ENCODE measurements at places on chromosomes 2 and 18.

GRCh38 chr2:31205613-31206012 lies 11.7 kb downstream of the CAPN14 start:
- no peak for DNase-seq

DNA sequence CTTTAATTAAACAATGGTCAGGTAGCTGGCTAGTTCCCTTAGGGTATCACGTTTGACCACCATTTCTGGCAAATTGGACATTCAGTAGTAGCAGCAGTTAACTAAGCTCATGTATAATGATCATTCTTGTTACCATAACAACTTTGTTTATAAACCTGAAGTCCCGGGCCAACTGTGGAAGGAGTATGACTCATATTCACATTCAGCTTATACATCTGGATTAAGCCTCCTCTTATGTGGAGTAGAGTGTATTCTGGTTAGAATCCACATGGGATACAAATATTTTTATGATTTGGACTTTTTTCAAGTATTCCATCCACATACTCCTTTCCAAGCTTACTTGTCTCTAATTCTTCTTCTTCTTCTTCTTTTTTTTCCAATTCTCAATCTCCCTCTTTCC lies 70.3 kb upstream of the ZSWIM2 start:
- DNase-seq, result no peak

DNA sequence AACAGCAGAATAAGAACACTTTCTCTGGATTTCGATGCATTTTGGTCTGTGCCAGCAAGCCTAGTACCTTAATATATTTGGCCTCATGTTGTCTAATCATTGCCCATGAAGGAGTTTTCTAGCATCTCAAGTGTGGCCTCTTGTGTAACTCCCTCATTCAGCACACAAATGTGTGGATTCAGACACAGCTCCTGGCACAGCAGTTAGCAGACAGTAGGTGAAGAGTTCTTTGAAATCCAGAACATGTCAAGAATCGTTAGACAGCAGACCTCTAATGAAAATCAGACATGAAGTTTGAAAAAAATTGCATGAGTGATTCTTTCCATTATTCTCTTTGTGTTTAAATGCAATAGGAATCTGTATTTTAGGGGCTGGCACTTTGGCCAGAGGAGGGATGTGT lies 177.0 kb downstream of the FMNL2 start:
- DNase-seq, result no peak

GRCh38 chr2:145155196-145155595 lies 635.3 kb upstream of the ZEB2 start:
- no peak for DNase-seq

DNA sequence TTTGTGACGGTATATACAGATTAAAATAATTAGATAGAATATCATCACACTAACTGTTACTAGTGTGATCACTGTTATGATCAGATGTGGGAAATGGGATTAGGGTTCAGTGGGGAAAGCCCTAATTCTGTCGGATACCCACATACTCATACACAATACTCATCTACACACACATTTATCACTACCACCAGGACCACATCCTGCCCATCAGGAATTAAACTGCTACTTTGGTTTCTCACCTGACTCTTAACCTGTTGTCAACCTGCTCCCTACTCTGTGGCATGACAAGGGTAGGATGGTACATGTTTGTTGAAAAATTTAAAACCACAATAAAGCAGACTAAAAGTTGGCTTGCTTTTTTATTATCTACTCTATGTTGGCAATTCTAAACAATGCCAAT lies 24.8 kb upstream of the CYP26B1 start:
- DNase-seq, result no peak

DNA sequence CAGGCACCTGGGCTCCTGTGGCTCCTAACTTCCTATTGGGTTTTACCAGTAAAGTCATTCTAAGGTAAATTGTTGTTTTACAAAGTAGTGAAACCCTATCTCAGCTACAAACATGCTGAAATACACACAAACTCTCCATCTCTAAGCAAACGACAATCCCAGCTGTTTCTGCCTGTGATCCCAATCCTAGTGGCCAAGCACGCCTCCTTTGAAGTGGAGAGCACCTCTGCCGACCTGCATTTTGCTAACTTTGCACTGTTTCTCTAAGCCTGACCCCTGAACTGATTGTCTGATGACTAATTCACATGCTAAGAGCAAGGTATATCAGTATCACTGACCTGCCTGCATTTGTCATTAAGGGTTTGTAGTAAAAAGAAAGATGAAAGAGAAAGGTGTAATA lies 124.3 kb downstream of the PAX3 start:
- DNase-seq, result no peak

- DNase-seq, result no peak
These were observed 153.4 kb upstream of the CCDC150 start for GRCh38 chr2:196486146-196486545.

- DNase-seq, result no peak
These were observed 32.3 kb downstream of the SLC9A4 start for GRCh38 chr2:102505290-102505689.

DNA sequence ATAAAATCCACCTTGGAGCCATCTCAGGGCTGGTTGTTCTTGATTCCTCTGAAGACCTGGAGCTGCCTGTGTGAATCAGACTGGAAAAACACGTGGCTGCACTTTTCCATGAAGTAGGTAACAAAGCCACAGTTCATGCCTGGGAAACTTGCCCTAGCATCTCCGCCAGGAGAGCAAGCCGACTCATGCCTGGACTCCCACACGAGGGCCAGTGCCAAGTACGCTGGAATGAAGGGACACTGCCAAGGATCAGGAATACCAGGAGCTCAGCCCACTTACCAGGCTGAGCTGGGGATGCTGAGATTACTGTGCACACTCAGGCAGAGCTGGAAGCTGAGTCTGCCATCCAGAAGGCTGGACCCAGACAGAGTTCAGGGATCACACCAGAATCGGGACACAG lies 10.9 kb upstream of the FHL2 start:
- DNase-seq, result no peak

GRCh38 chr2:59093571-59093970 lies 852.4 kb upstream of the FANCL start:
- no peak for DNase-seq

DNA sequence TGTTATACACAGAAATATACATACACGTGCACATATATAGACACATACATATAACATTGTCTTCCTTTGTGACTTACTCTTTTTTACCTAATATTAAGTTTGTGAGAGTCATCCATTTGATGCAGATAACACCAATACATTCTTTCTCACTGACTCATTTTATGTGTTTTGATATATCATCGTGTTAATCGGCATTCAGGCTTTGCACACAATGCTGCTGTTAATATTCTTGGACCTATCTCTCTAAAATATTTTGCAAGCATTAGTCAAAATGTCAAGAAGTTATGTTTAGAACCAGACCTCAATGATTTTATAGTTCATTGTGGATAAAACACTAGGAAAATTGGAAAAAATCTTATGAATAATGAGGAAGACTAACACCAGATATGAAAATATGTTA lies 441.1 kb downstream of the LRATD1 start:
- no peak for DNase-seq

DNA sequence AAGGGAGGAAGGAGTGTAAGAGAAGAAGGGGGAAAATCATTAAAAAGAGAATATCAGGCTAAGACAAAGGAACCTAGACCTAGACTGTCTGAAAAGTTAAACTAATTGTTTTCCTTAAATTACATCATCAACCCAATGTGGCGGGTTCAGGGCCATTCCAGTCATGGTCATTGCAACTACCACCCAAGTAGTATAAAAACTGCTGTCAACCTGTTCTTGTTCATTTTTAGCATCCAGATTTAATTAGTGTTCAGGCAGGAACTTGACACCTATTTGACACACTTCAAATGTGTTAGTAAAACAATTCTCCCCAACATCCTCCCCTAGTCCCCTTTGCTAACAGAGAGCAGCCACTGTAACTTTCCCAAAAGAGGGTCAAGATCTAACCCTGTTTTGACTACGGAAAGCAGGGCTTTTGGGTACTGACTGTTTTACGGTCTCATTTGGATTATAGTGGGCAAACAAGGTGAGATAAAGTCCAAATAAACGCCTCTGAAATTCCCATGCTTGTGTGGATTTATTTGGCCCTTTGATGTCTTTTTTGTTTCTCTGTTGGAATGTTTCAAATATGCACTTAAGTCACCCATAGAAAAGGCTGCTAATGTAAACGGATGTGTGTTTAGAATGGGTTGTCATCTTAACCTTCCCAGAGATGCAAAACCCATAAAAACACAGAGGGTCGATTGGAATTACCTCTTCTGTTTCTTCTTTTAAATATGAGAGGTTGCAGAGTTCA lies 19.3 kb upstream of the TANC1 start:
- no peak for DNase-seq

GRCh38 chr2:35963357-35963756 lies 392.2 kb upstream of the CRIM1 start:
- DNase-seq, result no peak

DNA sequence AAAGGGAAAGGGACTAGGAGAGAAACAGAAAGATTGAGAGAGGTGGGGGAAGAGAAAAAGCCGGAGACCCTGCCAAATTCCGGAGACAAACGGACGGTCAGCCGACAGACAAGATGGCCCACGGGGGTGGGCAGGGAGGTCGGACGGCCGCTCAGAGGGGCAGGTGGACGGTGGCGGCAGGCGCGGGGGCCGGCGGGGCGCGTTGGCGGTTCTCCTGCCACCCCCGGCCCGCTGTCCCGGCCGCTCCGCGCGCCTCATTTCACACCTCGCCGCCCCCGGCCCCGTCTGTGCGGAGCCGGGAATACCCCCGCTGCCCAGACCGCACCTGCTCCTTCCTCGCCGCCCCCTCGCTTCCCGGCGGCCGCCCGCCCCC lies 935 bp downstream of the SLC30A3 start:
- no peak for DNase-seq

GRCh38 chr2:135709992-135710391 lies 31.7 kb upstream of the UBXN4 start:
- peak; percentile 51 for DNase-seq
